ENCODE measurements at places on chromosomes 16 and 17.

DNA sequence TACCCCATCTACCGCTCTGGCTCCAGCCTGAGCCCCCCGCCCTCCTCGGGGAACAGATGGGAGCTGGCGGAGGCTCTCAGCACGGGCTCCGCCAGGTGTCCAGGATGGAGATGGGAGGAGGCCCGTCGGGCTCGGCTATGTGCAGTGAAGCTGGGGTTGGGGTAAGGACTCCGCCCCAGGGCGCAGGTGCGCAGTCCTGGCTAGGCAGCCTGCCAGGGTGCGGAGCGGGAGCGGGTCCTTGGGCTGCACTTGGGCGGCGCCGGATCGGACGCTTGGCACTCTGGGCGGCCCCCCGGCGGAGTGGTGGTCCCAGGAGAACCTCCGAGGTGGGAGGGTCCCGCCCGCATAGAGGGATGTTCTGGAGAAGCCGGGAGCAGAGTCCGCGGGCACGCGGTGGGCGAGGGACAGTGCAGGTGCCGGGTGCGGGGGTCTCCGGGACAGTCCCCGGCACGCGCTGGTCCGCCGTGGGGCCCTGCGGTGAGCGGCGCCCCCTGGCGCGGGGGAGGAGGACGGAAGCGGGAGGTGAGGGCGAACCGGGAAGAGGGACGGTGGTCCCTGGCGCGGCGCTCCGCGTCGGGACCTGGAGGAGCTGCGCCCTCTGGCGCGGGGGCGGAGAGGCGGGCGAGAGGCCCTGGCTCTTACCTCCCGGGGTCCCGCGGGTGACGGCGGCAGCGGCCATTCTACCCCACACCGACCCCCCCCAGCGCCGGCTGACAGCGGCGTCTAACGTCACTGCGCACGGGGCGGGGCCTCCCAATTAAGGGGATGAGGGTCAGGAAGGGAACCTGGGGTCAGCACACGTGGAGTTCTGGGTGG is at the start of gene CAMTA2:
Gene CAMTA2, minus strand, starts transcription at position 725 of the 816 bp plus-strand sequence. CDS start 1,453 bp downstream, outside the sequence.
- DNase-seq = peak; percentile 49

DNA sequence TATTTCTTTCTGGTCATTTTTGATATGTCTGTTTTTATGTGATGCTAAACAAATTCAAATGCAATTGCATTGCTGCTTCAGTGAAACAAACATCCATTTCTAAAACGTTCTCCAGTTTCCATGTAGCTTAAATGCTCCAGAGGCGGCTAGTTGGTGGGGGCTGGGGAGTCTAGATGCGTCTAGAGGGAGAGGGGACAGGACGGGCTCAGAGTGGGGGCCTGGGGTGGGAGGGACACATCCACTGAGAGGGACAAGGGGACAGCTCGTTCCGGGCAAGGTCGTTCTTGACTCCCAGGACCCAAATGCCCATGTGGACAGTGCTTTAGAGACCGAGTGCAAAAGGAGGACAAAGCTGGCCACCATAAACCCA is 102.3 kb downstream of the FOXL1 start:
- DNase-seq = no peak

GRCh38 chr16:8127070-8127469 is 463.2 kb downstream of the TMEM114 start:
- no peak for DNase-seq

DNA sequence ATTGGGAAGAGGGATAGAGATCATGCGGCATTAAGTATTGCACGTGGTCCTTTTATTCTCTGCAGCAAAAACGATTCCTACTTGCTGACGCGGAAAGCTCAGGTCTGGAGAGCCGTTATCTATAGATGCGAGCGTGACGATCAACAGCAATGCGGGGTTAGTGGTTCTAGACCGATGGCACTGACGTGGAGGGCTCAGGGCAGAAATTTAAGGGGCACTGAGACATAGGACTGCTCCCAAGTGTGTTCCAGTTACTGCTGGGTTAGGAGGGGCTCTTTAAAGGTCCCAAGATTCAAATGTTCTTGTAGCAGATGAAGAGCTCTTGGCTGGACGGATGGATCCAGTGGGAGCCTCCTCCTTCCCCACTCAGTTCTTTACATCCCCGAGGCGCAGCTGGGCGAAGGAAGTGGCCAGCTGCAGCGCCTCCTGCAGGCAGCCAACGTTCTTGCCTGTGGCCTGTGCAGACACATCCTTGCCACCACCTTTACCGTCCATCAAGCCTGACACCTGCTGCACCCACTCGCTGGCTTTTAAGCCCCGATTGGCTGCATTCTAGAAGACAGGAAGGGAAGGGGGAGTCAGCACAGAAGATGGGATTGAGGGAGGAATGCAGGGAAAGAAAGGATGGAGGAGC is 732 bp upstream of the EXOSC6 start:
- DNase-seq = no peak

DNA sequence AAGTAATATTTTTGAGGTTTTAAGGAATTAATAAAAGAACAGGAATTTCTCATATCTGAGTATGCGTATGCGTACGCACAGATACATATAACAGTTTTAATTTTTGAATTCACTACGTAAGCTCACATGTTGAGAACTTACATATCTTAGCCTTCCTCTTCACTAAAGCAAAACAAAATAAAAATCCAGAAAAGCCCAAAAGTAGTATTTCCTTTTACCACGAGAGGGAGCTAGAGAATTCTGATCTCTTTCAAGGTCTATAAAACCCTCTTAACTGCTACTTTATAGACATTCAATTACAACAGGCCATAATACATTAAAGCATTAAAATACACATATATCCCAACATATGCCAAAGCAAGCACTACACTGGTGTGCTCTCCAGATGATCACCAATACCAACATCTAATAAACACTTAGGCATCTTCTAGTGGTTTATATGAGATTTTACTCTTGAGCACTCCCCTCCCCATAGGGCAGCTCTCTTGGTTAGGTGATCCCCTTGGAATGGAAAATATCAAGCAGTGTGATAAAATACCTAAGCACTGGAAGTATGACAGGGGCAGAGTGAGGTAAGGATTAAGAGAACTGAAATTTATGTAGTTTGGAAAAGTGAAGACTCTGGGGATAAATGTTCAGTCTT is 94.0 kb downstream of the SKAP1 start:
- DNase-seq = no peak

DNA sequence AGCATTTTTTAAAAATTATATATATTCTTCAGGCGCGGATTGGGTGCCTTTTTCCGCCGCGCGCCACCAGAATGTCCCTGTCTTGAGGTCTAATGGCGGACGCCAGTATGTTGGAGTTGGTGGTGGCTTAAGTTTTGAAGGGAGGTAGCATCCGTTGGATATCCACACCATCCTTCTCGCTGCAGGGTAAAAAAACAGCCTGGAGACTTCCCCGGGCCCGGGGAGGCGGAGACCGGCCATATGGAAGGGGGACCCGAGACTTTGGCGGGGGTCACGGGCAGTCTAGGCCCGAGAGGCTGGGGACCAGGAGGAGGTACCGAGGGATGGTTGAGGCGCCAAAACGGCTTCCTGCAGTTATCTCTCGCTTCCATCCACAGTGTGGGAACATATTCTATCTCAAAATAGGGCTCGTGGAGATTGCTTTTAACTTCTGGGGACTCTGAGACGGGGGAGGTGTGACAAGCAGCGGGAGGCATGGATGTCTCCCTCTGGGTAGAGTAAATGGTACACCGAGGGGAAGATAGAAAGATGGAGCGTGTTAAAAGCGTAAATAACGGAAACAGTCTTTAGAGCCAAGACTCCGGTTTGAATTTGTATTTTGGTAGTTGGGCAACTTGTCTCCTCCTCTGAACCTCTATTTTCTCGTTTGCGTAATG is at the start of gene SF3B3:
Gene SF3B3, plus strand, starts transcription at position 74 of the 656 bp plus-strand sequence. CDS start 2,841 bp downstream, outside the sequence.
- peak; percentile 78 for DNase-seq

DNA sequence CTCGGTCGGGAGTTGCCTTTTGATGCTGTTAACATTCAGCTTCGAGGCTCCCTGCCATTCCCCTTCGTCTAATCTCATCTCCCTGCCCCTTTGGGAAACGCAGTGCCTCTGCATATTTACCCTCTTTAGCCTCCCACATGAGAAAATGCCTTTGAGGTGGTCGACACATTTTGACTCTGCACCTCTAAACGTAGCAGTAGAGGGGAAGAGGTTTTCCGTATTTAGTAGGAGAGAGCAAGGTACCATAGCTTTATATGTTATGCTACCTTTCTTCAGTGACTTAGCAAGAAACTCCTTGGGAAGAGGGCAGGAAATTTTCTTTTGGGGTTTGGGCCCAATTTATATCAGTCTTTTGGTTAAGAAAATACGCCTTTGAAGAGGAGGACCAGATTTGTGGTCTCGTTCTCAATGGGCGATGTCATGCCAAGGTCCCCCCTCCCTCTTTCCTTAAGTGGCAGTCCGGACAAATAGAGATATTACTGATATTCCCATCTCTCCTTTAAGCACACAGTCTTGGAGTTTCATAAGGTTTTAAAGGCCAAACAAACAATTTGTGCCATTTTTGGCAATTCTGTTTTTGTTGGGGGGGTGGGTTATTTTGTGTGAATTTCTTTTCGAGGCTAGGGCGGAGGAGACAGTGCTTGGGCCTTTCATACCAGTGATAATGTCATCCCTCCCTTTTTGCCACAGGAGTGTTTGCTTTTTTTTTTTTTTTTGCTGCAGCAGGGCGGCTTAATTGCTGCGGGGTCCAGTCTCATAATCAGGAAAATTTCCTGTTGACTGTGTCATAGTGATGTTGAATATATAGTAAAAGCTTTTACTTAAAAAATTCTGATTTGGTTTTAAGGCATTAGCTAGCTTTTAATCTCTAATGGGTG is 1.5 kb downstream of the PAFAH1B1 start:
- no peak for DNase-seq

GRCh38 chr17:46942441-46943217 is 19.7 kb downstream of the GOSR2 start:
- peak; percentile 30 for DNase-seq

Data from activated naive CD4-positive, alpha-beta T cell (primary cell).